ENCODE measurements at places on chromosomes 1 and 21.

DNA sequence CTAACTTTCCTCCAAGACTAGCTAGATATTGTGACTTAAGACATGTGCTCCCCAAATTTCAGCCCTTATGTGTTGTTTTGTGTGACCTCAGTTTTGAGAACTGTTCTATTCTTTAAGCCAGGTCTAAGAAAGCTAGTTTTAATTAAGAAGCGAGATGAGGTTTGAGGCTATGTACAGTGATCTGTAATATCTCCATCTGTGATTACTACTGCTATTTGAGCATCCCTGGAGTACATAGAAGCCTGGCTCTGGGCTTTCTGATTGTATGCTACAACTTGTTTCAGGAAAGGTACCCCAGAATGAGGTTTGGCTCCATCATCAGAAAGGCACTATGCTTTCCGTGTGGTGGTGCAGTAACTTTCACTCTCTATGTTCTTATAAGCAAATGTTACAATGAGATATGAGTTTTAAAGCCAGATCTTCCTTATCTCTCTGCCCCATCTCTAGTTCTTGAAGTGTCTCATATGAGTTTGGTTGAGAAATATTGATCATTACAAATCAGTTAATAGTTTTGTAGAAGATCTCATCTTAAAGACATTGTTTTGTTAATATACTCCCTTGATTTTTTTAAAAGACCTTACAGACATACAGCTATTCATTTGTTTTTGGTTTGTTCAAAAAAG lies 605 bp downstream of the RGS4 start:
- no peak for DNase-seq

DNA sequence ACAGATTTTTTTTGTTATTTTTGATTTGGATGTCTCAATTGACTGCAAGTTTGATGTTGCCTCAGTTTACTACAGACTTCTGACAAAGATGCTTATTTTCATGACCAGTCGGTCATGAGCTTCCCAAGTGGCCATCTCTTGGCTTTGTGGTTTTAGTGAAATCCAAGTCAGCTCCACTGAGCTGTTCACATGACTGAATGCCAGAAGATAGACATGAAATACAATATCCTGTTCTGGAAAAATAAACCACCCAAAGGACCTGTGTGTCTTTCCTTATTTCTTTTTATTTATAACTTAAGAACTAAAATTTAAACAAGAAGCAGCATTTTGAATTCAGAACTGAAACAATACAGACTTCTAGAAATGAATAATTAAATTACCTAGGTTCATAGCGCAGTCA lies 89.3 kb downstream of the HMCN1 start:
- no peak for DNase-seq

GRCh38 chr1:9317591-9318417 lies 25.1 kb downstream of the SPSB1 start:
- DNase-seq, result no peak

- no peak for DNase-seq
These were observed 63.4 kb downstream of the KCNAB2 start for GRCh38 chr1:6108937-6109614.

DNA sequence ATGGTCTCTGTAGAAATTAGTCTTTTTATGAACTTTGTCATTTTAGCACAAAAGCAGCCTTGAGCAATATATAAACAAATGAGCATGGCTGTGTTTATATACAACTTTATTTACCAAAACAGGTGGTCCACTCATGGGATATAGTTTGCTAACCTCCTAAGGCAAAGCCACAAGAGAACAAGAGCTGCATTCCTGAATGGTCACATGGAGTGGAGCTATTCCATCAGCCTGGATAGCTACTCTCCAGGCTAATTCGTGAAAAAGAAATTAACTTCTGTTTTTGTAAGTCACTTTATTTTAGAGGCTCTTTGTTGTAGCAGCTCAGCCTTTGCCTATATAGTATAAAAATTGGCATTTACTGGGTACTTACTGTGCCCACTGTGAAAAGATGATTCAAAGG lies 163.3 kb upstream of the FAM78B start:
- DNase-seq, result no peak

- DNase-seq, result no peak
These were observed 27.6 kb downstream of the FAAH start for GRCh38 chr1:46421739-46422138.

DNA sequence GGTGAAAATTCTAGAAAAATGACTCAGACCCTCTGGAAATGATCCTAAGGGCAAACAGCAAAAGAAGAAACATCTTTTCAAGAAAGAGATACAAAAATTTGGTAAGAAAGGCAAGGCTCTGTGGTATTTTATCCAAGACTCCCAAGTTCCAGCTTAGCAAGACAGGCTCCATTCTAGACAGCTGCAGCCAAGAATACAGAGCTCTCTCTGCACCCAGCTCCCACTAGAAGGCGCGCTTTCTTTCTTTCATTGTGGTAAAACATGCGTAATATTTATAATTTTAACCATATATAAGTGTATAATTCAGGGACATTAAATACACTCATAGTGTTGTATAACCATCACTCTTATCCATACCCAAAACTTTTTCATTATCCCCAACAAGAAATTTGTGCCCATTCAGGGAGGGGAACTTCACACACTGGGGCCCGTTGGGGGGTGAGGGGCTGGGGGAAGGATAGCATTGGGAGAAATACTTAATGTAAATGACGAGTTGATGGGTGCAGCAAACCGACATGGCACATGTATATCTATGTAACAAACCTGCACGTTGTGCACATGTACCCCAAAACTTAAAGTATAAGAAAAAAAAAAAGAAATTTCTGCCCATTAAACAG lies 2.2 kb upstream of the HFM1 start:
- DNase-seq, result no peak

GRCh38 chr1:109438798-109439297 lies 12.6 kb upstream of the PSMA5 start:
- DNase-seq, result no peak

GRCh38 chr1:220219136-220219442 lies 53.2 kb downstream of the RAB3GAP2 start:
- DNase-seq, result no peak

DNA sequence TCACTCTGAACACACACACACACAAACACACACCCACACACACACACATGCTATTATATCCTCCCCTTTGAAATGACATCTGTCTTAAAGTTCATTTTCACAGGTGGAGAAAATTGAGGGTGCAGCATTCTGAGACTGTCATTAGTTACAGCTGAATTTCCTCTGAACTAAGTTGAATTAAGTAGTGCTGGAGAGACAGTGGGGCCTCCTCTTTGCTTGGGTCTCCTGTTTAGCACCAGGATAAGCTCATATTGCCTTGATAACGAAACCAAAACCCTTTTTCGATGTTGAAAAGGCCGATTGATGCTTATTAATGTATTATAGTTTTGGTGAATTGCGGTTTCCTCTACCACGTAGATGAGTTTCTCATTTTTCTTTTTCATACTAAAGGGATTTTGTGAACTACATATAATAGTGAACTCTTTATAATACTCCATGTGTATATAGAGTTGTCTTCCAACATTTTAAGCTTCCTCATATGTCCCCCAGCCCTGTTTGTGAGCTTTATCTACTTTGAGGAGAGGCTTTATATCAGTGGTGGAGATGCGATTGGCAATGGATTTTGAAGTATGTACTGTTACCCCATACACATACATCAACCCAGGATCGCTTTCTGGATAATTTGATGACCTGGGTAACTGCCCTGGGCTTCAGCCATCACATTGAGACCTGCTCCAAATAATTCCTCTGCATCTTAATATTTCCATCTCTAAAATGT lies 17.4 kb downstream of the DYNLT5 start:
- no peak for DNase-seq

DNA sequence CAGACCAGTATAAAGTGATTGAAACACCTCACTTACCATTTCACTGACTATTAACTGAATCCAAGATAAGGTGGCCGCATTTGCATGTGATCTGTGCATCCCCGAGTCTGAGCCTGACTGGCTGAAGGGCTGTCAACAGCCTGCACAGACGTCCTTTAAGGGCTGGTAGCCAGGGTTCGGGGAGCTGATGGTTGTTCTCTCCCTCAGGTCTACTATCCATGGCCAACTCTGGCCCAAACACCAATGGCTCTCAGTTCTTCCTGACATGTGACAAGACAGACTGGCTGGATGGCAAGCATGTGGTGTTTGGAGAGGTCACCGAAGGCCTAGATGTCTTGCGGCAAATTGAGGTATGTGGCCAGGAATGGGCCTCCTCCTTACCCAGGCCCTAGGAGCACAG lies 14.0 kb downstream of the PPIE start:
- DNase-seq, result no peak

DNA sequence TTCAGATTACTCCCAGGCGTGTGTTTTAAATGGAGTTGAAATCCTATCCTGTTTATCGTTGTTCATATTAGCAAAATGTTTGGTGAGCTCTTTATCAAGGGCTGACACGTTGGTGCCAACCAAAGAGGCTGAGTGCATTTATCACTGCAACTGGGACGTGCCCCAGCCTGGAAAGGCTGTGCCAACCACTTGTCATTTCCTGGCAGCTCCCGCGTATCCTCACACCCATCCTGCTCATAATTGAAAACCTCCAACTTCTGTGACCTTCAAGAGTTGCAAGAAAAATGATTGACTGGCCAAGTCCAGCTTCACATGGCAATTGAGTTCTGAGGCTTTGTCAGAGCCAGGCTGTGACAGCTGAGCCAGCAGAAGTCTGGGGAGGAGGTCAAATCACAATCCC lies 43.7 kb upstream of the KCNA3 start:
- no peak for DNase-seq

DNA sequence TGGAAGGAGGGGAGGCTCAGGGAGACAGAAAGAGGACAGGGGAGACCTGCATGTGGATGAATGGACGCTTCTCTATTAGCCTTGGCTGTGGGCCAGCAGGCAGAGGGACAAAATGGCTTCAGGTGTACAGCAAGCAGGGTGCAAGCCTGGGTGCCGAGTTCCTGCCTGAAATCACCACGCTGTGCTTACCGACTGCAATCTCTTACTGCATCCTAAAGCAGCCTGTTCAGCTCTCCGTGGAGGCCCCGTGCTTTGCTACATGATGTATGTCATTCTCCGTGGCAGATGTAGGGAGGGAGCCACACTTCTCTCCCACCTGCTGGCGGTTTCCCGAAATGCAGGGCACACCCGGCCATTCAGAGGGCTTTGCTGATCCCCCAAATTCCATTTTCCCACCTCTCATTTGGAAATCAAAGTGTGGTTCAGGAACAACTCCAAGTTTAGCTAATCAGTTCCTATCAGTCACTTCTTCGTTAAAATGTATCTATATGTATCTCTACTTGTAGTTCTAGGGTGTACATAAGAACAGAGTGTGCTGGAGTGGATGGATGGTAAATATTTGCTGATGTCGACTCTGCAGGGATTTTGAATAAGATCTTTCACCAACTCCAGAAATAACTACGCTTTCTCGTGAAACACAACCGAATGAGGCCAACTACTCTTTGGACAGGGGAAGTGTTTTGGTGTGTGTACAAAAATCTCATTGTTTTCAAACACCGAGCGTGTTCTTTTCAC lies 122.3 kb upstream of the BACE2 start:
- no peak for DNase-seq

DNA sequence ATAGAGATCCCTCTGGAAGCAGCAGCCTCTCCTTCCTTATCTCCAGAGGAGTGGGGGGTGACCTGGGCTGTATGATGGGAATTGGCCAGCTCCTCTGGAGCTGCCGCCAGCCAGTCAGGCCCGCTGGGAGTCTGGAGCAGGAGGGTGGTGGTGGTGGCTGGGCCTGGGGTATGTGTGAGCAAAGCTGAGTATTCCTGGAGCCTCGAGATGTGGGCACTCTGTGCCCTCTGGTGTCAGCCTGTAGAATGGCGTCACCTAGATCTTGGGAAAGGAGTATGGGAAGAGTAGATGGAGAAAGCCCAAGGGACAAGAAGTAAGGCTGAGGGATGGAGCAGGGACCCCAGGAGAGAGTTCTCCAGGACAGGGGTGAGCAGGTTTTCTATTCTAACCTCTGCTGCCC lies 16.0 kb downstream of the VANGL2 start:
- no peak for DNase-seq

- no peak for DNase-seq
These were observed 170.0 kb downstream of the GRIK3 start for GRCh38 chr1:36864182-36864822.

GRCh38 chr1:77056525-77056924 lies 162.7 kb downstream of the PIGK start:
- DNase-seq, result no peak

DNA sequence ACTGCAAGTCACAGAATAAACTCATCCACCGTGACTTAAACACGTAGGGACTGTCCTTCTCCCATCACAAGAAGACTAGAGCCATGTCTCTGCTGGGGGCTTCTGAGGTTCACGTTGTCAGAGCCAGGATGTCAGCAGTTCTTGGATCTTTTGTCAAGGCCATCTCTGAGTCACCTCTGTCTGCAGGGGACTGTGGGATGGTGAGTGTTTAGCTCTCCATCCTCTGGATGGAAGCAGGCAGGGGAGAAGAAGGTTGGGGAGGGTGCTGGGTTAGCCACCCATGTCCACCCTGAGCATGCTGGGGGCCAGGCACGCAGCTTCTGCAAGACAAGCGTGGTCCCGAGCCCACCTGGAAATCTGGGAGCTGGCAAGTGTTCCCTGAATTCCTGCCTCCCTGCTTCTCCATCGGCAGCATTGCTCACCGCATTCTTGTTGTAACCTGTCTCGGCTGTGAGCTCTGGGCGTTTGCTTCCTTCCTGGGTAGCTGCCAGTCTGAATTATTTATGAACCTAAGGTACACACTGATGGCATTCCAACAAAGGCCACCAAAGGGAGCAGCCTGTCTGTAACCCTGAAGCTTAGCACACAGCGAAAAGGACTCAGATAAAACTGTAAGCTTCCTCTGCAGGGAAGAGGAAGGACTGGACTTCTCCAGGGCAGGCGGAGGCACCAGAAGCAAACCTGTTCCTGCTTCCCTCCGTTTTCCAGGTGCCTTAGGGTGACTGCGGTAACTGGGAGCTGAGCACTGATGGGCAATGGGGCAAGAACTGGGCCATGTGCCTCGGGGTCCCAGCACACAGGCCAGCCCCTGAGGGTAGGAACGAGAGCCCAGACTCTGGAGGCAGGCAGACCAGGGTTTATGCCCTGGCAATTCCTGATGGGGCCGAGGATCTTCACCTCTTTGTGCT lies 88.6 kb downstream of the RIPK4 start:
- no peak for DNase-seq

DNA sequence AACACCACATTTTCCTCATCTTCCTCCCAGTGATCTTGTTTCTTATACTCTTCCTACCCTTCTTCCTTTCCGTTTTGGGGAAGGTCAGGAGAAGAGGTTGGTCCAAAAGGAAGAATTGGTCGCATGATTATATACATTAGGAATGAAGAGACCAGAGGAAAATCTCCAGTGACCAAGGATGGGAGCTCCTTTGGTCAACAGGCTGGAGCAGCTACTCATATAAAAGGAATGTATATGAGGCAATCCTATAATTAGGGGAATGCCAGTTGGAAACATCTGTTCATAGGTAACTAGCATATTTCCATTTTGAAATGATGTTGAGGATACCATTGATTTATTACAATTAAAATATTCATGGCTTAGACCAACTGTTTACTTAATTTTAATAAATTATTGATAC lies 114.5 kb downstream of the LRRC40 start:
- DNase-seq, result no peak

- no peak for DNase-seq
These were observed 32.0 kb downstream of the NFASC start for GRCh38 chr1:204902671-204903070.

GRCh38 chr1:91555074-91555730 lies 54.6 kb downstream of the CDC7 start:
- DNase-seq, result no peak

GRCh38 chr21:26948194-26948593 lies 18.7 kb downstream of the ADAMTS5 start:
- DNase-seq, result no peak
